ENCODE measurements at places on chromosomes 16 and 17.

DNA sequence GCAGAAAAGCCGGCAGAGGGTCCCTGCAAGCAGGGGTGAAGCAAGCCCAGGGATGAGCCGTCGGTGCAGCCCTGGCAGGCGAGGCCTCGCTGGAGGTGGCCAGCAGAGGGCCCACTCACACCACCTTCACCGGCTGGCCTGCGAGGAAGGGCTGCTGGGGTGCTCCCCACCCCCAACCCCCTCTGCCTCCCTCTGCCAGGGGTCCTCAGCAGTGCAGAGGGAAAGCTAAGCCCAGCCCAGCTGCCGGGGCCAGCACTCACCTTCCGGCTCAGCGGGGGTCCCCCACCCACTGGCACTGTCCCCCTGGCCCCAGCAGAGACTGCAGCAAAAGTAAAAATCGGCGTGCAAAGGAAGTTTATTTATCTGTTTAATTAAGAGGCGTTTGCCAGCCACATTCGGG lies 113.4 kb downstream of the ENGASE start:
- no peak for DNase-seq

DNA sequence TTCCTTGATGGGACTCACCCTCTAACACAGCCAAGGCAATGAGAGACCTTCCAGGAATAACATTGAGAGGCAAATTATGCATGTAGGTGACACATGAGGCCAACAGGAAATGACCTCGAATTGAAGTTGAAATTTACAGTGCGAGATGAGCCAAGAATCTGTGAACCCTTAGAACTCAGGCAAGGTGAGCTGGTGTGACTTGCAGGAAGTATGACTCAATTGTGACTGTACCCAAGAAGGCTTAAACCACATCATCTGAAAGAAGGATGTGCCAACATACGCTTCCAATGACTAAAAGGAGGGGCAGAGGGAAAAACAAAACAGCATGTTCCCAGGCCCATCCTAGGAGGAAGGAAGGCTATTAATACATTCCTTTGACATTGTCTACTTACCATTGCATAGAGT lies 44.8 kb downstream of the PITPNC1 start:
- no peak for DNase-seq

GRCh38 chr17:40107522-40108174 lies 7.3 kb upstream of the NR1D1 start:
- no peak for DNase-seq

- DNase-seq = no peak
Measured at GRCh38 chr16:56019274-56019673, 144.1 kb upstream of the CES5A start.

DNA sequence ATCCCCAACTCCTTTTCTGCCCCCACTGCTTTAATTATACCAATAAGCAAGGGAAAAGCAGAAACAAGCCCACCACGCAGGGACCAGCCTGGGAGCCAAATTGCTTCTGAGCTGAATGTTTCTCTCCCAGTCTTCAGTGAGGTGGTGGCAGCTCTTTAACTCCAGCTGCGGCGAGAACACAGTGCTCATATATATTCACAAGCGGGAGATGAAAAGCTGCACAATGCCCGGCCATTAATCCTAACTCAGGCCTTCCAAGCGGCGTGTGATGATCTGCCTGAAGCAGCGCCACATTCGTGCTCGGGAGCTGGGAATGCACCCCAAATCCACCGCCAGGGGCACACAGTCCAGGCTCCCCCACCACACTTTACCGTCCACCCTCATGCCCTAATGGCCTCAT lies 203.7 kb upstream of the SDK2 start:
- DNase-seq = no peak

GRCh38 chr17:73976147-73976546 lies 227.3 kb upstream of the RPL38 start:
- no peak for DNase-seq

DNA sequence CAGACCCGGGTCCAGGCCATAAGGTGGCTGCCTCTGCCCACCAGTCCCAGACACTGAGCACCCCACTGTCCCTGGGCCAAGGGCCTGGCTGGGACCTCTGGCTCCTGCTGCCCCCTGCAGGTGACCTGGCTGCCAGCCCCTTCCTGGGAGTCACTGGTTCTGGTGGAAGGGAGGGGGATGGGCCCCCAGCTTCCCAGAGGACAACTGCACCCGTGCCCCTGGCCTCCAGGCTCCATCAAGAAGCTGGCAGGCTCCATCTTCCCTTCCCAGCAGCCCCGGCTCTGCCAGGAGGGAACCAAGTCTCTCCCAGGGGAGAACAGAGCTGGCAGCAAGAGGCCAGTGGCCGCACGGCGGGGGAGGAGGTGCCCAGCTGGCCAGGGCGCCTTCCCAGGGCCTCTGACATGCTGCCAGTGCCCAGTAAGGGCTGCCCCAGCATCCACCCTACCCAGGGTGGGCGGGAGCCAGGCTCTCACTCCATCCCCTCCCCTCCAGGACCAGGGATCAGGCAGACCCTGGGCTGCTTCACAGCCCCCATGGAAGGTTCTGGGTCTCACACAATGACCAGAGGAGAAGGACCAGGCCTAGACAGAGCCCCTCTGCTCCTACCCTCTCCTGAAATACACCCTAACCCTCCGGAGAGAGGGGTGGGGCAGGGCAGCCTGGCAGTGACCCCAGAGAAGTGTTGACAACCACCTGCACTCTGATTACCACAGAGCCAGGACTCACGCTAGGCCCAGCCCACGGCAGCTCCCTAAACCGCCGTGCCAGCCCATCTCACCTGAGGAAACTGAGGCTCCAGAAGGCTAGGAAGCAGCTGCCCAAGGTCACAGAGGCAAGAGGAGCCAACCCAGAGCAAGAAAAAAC lies 3.6 kb downstream of the CLUH start:
- no peak for DNase-seq

GRCh38 chr17:80731323-80731722 lies 186.7 kb downstream of the RPTOR start:
- DNase-seq = no peak

- no peak for DNase-seq
Measured at GRCh38 chr17:83190601-83191387, 111.4 kb downstream of the METRNL start.

- no peak for DNase-seq
Measured at GRCh38 chr16:17245776-17246175, 225.0 kb downstream of the XYLT1 start.

DNA sequence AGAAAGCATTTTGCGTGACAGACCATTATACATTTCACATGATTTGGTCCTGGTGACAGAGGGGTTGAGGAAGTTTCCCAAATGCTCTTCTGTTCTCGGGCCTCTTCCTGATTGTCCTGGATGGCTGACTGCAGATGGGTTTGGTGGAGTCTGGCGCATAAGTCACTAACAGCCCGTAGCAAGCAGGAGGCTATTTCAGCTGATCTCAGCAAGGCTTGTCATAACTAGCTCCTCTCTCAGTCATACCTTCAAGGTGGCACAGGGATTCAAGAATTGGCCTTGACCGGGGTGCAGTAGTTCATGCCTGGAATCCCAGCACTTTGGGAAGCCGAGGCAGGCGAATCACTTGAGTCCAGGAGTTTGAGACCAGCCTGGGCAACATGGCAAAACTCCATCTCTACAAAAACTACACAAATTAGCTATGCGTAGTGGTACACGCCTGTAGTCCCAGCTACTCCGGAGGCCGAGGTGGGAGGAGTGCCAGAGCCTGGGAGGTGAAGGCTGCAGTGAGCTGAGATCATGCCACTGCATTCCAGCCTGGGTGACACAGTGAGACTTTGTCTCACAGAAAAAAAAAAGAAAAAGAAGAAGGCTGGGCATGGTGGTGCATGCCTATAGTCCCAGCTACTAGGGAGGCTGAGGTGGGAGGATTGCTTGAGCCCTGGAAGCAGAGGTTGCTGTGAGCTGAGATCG lies 68.9 kb upstream of the HAS3 start:
- DNase-seq = no peak

DNA sequence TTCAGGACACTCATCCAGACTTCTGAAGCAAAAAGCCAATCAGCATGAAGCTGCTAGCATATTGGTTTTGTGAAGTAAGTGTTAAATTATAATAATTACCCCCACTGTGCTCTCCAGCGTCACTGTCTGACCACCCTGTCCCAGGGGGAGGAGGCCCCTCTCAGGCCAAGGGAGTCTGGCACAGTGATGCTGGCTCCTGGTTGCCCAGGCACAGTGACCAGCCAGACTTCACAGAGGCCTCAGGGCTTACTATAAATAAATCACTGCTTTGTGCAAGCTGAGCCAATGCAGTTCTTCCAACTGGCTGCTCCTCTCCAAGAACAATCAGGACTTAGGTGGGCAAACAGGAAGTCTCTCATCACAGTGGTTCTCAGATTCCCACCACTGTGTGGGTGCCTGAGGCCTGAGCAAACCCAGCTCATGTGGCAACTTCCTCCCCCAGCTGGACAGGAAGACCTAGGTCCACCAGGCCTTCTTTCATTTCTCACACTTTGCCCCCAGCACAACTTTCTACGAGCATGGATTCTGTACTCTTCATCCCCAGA lies 1.7 kb upstream of the DBNDD1 start:
- no peak for DNase-seq

DNA sequence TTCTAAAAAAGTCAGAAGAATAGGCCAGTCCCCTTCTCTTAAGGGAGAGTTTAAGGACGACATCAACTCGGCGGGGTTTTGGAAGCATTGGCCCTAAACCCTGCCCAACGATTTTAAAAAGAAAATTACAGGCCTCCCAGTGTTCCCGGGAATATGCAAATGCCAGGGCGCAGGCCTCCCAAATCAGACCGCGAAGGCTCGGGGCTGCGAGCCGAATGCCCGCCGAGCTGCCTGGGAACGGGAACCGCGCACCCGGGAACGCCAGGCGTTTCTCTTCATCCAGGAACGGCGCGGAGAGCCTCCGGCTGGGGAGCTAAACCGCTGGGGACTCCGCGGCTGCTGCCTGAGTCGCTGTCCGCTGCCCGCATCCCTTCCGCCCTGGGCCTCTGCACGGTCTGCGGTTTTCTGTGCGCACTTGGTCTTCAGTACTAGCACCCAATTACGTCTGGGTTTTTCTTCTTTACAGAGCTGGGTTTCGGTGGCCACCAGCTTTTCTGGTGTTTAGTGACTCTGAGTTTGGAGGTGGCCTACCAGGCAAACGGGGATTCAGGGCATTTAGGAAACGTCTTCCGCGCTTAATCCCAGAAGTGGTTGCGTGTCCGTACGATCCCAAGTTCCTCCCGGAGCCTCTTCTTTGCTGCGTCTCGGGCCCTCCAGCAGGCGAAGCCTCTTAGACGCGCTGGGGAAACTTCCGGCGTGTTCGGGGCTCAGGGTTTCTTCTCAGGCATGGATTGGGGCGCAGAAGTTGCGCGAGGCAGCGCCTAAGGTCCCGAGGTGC lies 5.7 kb downstream of the IRX5 start:
- no peak for DNase-seq

DNA sequence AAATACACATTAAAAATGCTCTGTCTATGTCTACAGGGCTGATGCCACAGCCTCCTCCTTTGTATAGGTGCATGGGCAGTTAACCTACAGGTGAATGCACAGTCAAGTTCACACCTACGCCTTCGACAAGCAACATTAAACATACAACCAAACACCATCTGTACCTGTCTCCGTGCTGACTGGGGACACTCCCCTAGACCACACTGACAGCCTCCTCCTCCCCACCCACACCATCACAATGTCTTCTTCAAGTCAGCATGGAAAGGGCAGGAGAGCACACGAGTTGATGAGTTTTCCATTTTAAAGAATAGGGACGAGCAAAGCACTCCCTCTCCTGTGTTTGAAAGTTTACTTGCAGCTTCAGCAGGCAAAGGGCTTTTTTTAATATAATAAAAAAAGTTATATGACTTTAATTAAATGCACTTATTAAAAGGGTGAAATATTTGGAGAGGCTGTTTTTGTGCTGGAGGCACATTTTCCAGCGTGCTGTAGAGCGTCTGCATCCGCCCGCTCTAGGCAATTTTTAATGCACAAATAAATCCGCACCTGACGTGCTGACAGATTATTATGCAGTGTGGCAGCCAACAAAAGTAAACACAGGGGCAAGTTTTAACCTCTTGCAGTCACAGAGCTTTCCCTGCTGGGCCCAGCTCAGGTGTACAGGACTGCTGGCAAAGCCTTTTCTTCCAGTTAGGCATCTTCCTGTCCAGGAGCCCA lies 367.9 kb downstream of the SOX9 start:
- DNase-seq = no peak

DNA sequence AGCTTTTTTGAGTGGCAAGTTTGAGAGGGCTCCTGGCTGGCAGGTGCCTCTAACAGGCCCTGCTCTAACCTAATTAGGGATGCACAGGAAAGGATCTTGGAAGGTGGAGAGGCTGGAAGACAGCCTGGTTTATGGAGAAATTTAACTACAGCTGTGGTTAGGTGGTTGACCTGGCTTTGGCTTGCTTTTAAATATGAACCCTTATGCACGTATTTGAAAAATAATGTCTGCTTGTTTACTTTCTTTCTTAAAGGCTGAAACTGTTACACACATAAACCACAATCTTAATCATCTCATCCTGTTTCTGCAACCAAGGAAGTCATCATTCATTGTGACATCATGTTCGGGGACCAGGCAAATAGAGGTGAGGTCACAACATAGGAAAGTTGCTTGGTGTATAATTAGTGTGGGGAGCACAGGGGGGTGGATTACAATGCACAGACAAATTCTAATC lies 23.1 kb upstream of the DHRS13 start:
- peak; percentile 45 for DNase-seq

DNA sequence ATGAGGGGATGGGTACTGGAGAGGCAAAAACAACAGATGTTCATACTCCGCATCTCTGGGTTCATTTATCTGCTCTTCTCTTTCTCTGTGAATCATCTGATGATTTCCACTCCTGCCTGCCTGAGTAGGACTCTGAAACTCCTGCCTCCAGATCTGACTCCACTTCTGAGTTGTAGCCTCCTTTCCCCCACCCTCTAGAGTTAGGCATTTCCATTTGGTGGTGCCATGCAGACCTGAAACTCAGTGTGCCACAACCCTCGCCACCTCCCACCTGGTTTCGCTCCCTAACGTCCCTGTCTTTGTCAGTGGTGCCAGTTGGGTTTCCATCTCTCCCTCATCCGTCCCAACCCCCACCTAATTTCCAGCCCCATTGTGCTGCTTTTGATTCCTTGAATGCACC lies 126.2 kb downstream of the PRKCB start:
- no peak for DNase-seq

GRCh38 chr17:82349287-82349701 lies 9.8 kb upstream of the TEX19 start:
- DNase-seq = peak; percentile 58

GRCh38 chr16:2223942-2224486 lies 623 bp downstream of the E4F1 start:
- no peak for DNase-seq
